ENCODE measurements at places on chromosomes 7 and 10. TPM values are rescaled to one million over a fixed set of nuclear protein-coding genes. Genes with fewer than 3 reads are reported as not detected.

The MYL10 gene
- not detected for total RNA-seq

The OLAH gene
- 8.4 TPM for total RNA-seq

The SPDYE2B gene
- not detected for total RNA-seq

The GIMAP1 gene
- total RNA-seq = not detected

The KLF14 gene
- total RNA-seq = not detected

GRCh38 chr7:5408777-5409176 lies 14.9 kb downstream of the TNRC18 start:
- no peak for DNase-seq

GRCh38 chr7:148588168-148588567 lies 2.4 kb upstream of the C7orf33 start:
- DNase-seq = no peak

GRCh38 chr10:11338160-11338844 lies 273.1 kb downstream of the USP6NL start:
- no peak for DNase-seq

GRCh38 chr7:14389181-14389591 lies 399.7 kb upstream of the ETV1 start:
- no peak for DNase-seq

- no peak for DNase-seq
Measured at GRCh38 chr7:105647591-105647990, 66.3 kb upstream of the EFCAB10 start.

DNA sequence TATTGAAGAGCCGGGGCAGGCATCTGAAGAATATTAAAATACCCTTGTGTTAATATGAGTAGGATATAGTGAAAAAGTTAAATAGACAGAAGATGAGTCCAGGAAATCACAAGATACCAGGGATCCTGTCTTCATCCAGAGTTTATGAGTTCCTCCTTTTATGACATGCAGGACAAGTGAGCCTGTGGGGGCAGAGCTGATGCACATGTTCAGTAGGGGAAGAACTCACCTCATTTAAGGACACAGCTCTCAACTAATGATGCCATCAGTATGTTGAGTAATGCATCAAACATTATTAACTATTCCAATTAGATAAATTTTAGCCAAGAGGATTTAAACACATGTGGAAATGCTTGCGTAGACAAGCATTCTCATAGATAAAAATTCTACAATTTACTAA lies 435.8 kb upstream of the AKR1E2 start:
- DNase-seq = no peak

DNA sequence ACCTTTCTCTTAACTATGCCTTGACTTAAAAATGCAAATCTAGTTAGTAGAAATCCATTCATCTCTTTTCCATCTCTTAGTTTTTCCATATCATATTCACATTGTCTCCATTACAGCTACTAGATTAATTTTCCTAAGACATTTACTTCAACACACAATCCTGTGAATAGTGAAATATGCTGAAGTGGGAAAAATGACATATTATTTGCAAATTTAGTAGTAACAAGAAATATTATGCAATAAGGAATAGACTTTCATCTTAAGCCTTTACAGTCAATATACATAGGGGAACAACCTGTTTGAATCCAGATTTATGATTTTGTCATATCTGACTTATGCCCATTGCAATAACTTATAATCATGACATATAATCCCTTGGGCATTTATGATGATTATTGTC lies 277.0 kb upstream of the IMMP2L start:
- DNase-seq = no peak

DNA sequence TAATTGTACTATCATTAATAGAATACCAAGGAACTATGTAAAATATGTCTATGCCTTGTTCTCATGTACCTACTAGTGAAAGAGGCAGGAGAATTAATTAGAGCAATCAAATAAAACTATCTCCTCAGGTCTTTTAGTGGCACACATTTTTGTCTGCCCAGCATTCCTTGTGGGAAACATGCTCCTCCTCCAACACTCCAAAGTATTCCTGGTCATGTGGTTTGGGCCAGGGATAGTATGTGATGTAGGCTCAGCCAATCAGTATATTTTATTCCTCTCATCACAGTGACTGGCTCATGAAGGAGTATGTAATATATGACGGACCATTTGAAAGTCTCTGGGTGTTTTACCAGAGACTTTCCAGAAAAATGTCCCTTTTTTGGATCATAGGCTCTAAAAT lies 16.7 kb upstream of the SYPL1 start:
- no peak for DNase-seq

- no peak for DNase-seq
Measured at GRCh38 chr10:74863551-74863950, 37.2 kb downstream of the KAT6B start.

DNA sequence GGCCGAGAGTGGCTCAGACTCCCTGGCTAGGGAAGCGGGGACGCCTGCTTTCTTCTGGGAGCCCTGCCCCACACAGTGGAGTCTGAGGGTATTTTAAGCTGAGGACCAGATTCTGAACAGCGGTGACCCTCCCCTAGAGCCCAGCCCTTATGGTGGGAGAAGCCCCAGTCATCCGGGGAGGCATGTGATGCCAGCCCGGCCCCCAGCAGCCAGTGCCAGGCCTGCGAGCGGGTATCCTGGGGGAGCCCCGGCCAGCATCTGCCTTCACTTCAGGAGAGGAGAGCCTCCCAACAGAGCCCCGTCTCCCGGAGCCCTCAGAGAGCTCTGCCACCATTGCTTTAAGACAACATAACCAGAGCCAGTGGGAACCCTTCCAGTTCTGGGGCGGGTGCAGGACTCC lies 41.5 kb upstream of the DNAJB6 start:
- DNase-seq = no peak
